Fibroblast of villous mesenchyme (primary cell): ENCODE measurements at places on chromosomes 6 and 20. TPM values are rescaled to one million over a fixed set of nuclear protein-coding genes. Genes with fewer than 3 reads are reported as not detected.

- no peak for DNase-seq
These were observed 188.8 kb downstream of the HIVEP2 start for GRCh38 chr6:142756215-142756630.

- DNase-seq, result peak; percentile 51
These were observed 55.0 kb upstream of the VSX1 start for GRCh38 chr20:25136643-25137559.

DNA sequence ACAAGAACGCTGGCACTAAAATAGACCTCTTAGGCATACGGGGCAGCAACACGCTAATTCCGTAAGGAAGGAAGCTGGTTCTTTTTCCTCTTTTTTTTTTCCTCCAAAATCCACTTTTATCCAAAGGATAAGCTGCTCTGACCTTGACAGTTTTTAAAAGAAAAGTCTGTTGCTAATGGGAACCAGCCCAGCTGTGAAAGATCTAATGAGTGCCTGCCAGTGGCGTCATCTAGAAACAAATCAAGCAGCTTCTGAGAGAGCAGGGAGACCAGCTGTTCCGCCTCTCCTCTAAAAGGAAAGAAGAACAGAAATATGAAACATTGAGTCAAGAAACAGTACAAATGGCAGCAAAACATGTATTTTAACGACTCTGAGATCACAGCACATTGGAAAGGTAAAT, 78.6 kb downstream of the FAXC start:
- DNase-seq, result no peak

GRCh38 chr6:26159357-26160273, 72.4 kb downstream of the HFE start:
- peak; percentile 37 for DNase-seq

The C20orf204 gene
- 0.43 and 0.97 TPM in 2 replicates for total RNA-seq
